ENCODE measurements at places on chromosomes 16 and 17. TPM values are rescaled to one million over a fixed set of nuclear protein-coding genes. Genes with fewer than 3 reads are reported as not detected.
A peak's percentile ranks its signal among the peaks of the same experiment; 100 is the strongest.

DNA sequence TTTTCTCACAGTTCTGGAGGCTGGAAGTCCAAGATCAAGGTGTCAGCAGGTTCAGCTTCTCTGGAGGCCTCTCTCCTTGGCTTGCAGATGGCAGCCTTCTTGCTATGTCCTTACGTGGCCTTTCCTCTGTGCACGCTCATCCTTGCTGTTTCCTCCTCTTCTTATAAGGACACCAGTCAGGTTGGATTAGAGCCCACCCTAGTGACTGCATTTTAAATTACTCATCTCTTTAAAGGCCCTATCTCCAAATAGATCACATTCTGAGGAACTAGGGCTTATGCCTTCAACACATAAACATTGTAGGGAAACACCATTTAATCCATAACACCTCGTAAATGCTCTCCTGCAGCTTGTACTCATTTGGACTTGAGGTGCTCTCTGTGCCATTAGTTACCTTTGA, 36.3 kb downstream of the DHRS7C start:
- H3K4me3 ChIP-seq: no peak overlapping the region
- no peaks in the 10 kb centered on the region for H3K27me3 ChIP-seq
- H3K27ac ChIP-seq: no peak overlapping the region
- no peaks in the 10 kb centered on the region for H3K4me1 ChIP-seq
- no peak for DNase-seq
- H3K36me3 ChIP-seq: no peaks in the 10 kb centered on the region

DNA sequence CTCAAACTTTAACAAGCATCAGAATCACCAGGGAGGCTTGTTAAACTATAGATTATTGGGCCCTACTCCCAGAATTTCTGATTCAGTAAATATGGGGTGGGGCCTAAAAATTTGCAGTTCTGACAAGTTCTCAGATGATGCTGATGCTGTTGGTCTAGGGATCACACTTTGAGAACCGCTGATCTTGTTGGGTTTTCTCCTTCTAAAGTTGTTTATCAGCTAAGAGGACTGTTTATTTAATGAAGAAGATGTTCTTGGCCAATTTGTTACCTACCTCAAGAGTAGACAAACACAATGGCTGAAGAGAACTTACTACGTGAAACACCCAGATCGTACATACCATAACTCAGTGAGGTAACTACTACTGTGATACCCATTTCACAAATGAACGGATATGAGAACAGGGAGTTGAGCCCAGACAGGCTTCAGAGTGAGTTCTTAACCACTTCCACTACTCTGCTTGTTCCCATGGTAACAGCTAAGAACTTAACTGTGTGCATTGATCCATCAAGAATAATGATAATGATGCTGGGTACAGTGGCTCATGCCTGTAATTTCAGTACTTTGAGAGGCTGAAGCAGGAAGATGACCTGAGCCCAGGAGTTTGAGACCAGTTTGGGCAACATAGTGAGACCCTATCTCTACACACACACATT, 85.3 kb upstream of the NSRP1 start:
- no peaks in the 10 kb centered on the region for H3K4me1 ChIP-seq
- no peak for DNase-seq
- H3K36me3 ChIP-seq: no peaks in the 10 kb centered on the region

DNA sequence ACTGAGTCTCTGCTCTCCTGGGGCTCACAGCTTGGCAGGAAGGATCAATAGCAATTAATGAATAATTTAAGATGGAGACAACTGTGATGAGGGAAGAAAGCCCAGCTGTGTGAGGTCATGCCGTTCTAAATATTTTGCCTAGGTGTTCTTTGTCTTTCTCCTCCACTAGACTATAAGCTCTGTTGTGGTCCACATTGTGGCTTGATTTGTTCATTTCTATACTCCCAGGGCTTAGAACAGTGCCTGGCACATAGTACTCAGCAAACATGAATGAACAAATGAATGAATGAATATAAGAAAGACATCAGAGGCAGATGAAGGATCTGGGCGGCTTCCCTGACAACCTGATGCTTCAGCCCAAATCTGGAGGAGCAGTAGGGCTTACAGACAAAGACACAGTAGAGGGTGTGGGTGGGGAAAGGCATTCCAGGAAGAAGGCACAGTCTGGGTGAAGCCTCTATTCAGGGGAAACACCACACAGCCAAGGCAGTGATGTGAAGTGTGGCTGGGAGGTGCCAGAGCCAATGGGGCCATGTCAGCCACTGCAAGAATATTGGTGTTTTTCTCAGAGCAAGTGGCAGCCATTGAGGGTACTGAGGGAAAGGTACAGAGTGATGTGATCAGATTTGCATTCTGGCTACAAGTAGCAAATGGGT, 8.3 kb downstream of the CDH13 start:
- DNase-seq: no peak
- no peaks in the 10 kb centered on the region for H3K27me3 ChIP-seq
- no peak overlapping the region for H3K4me3 ChIP-seq
- no peaks in the 10 kb centered on the region for H3K36me3 ChIP-seq

GRCh38 chr16:23114131-23114904, 34.9 kb downstream of the USP31 start:
- DNase-seq: no peak
- peak overlapping the region; percentile 34 for H3K27ac ChIP-seq
- H3K4me1 ChIP-seq: peaks cover 7% of the 10 kb centered on the region
- no peak overlapping the region for H3K4me3 ChIP-seq

- H3K27me3 ChIP-seq: no peaks in the 10 kb centered on the region
- DNase-seq: no peak
- no peak overlapping the region for H3K27ac ChIP-seq
- H3K36me3 ChIP-seq: no peaks in the 10 kb centered on the region
- H3K4me1 ChIP-seq: no peaks in the 10 kb centered on the region
- H3K4me3 ChIP-seq: no peak overlapping the region
Observed at GRCh38 chr16:31297496-31297895, 37.7 kb downstream of the ITGAM start.

DNA sequence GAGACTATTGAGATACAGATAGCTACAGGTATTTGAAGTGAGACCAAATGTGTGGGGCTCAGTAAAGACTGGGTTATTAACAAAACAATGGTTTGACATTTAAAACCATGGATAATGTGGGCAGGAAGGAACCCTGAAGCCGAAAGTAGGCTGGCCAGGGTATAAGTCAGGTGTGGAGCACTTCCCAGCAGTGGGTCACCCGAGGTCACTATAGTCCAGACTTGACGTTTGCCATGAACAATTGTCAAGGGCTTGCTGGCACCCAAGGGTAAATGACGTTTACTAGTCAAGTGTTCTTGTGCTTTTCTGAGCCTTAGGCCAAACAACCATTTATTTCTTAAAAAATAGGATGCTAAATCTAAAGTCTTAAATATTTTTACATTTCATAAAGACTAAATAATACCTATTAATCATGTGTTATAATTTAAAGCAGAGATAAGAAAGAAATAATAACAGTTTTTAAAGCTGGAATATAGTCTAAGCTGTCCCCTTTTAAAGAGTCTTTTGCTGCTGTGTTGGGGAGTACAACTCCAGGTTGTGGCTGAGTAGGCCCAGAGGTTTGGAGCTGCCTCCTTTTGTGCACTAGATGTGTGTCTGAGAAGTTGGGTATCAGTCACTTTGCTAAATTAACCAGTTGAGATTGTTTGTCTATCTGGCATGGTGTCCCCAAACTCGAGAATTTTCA, 15.7 kb downstream of the ALDH3A2 start:
- no peaks in the 10 kb centered on the region for H3K36me3 ChIP-seq
- H3K4me1 ChIP-seq: no peaks in the 10 kb centered on the region
- no peak for DNase-seq
- no peak overlapping the region for H3K4me3 ChIP-seq

DNA sequence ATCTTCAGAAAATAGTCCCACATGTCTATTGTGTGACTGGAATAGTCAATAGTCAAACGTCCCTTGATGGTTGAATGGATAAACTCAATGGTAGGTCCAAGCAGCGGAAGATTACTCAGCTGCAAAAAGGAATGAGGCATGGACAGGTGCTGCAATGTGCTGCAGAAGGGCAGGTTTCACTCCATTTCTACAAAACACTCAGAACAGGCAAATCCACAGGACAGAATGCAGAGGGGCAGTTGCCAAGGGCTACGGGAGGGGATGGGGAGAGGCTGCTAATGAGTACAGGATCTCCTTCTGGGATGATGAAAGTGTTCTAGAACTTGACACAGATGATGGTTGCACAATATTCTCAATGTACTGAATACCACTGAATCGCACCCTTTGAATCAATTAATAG, 151.0 kb downstream of the RBFOX3 start:
- no peak for DNase-seq
- H3K4me1 ChIP-seq: no peaks in the 10 kb centered on the region
- no peak overlapping the region for H3K27ac ChIP-seq
- H3K36me3 ChIP-seq: no peaks in the 10 kb centered on the region
- H3K4me3 ChIP-seq: no peak overlapping the region

- no peak for DNase-seq
- H3K4me3 ChIP-seq: no peak overlapping the region
- H3K27me3 ChIP-seq: no peaks in the 10 kb centered on the region
- no peaks in the 10 kb centered on the region for H3K4me1 ChIP-seq
- H3K27ac ChIP-seq: peak overlapping the region; percentile 38
Observed at GRCh38 chr16:75065149-75065505, 51.5 kb downstream of the LDHD start.

DNA sequence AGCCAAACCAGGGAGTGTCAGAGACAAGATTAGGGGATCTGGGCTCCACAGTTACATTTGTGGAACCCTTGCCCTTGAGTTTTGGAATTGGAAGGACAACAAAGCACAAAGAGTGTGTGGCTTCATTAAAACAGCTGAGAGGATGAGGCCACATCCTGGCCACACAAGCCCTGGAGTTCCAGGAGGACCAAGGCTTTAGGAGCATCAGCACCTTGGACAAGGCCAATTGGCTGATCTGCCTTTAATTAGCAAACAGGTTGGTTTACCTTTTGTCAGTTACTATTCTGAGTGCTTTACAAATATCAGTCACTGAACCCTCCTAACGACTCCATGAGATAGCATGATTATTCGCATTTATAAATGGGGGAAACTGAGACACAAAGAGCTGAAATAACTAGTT, 54.7 kb downstream of the SLC6A2 start:
- H3K27ac ChIP-seq: no peak overlapping the region
- no peaks in the 10 kb centered on the region for H3K27me3 ChIP-seq
- no peak for DNase-seq
- no peak overlapping the region for H3K4me3 ChIP-seq
- no peaks in the 10 kb centered on the region for H3K4me1 ChIP-seq
- H3K36me3 ChIP-seq: no peaks in the 10 kb centered on the region

DNA sequence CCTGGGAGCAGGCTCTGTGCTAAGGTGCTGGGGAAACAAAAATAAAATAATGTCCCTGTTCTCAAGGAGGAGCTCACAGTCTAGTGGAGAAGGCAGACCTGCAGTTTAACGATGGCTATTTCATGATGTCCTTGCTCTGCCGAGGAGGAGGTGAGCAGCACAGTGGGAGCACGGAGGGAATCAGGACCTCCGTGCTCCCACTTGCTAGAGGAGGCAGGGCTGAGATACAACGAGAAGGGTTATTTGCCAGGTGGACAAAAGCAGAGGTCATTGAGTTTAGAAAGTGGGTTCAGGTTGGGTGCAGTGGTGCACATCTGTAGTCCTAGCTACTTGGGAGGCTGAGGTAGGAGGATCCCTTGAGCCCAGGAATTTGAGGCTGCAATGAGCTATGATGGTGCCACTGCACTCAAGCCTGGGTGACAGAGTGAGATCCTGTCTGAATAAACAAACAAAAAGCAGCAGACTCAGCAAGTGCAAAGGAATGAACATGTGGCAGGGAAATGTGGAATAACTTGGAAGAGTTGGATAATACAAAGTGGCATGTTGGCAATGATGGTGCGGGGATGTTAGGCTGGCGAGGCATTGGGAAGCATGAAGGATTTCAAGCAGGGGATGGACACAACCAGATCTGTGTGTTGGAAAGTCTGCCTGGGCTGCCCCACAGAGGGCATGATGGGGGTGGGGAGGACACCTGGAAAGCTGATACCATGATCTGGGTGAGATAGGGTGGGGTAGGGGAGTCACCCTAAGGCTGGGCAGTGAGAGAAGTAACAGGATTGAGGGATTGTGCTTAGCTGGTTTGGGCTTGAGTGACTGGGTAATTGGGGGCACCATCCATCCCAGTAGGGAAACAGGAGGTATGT, 12.8 kb upstream of the TNS4 start:
- no peaks in the 10 kb centered on the region for H3K36me3 ChIP-seq
- H3K4me1 ChIP-seq: no peaks in the 10 kb centered on the region
- H3K27ac ChIP-seq: no peak overlapping the region
- no peak overlapping the region for H3K4me3 ChIP-seq

- no peaks in the 10 kb centered on the region for H3K27me3 ChIP-seq
- no peak for DNase-seq
- no peaks in the 10 kb centered on the region for H3K36me3 ChIP-seq
- H3K4me1 ChIP-seq: no peaks in the 10 kb centered on the region
- H3K4me3 ChIP-seq: no peak overlapping the region
Observed at GRCh38 chr16:5019775-5020174, 14.0 kb downstream of the NAGPA start.

DNA sequence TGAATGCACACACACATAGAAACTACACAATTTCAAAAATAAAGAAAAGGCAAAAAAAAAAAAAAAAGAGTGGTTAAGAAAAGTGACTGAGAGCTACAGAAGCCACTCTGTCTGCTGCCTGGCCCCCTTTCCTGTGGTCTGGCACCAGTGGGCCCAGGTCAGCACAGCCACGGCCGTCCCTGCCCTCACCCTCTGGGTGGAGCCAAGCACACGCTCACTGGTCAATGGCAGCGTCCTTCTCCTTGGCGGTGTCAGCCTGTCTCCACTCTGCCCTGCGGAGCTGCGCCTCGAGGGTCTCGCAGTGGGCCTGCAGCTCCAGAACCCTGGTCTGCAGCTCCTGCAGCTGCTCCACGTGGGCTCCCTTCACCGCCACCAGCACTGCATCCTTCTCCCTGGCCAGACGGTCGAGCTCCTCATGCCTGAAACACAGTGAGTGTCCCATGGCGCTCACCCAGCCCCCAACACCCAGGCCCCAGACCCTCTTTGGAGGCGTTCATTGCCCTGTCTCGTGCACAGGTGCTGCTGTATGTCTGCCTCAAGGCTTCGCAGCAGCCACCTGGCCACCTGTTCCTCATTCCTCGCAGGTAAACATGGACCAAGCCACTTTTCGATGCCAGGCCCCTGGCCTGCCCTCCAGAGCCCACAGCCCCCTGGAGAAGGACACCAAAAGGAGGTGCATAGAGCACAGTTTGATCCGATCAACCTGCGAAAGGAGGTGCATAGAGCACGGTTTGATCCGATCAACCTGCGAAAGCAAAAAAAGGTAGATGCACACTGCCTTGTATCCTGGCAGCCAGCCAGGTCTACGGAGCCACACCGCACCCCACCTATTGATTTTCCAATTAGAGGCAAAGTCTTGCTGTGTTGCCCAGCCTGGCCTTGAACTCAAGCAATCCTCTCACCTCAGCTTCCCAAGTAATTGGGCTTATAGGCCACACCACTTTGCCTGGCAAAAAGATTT, 24.4 kb downstream of the CCDC57 start:
- H3K4me1 ChIP-seq: no peaks in the 10 kb centered on the region
- no peaks in the 10 kb centered on the region for H3K27me3 ChIP-seq
- H3K36me3 ChIP-seq: no peaks in the 10 kb centered on the region
- no peak overlapping the region for H3K4me3 ChIP-seq

The OR1F1 gene
- total RNA-seq: not detected

The CLUH gene
- total RNA-seq: 40.3 TPM

The CACNG3 gene
- not detected for total RNA-seq

The SPATA22 gene
- total RNA-seq: not detected

Data from uterus (tissue), 4 donors.